ENCODE measurements at places on chromosomes 11 and 22.

DNA sequence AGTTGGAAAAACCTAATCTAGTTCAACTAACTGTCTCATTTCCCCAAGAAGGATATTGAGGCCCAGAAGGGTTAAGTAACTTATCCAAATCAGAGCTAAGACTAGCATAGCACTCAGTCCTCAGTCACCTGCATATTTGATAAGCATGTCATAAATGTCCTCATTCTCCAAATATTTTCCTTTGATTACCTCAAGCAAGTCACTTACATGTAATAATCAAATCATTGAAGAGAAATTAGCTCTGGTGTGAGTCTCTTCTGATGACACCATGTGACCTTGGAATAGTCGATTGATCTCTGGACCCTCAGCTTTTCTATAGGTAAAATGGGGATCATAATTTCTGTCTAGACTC, 48.8 kb upstream of the PICALM start:
- no peak for DNase-seq

DNA sequence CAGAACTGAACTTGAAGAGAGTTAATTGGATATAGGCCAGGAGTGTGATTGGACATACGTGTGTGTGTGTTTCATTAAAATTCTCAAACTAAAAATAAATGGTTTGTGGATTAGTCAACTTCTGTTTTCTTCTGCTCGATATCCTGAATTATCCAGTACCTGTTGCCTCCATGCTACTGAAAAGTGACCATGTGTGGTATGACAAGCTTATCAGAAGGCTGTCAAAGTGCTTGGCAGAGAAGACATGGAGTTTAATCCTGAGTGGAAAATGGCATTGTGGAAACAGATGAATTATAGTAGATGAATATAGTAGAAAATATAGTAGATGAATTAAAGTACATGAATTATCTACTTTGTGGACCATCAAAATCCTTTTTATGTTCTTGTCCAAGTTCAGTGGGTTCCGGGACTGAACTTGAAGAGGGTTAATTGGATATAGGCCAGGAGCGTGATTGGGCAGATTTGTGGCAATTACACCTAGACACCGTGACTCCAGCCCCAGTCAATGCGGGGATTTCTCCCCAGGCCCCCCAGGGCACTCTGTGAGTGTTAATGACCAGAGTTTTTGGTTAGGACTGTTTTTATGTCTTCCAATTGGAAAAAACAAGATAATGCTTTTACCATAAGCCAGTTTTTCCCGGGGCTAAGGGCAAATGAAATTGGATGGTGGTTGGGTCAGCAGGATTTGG, 30.1 kb downstream of the GRAMD1B start:
- no peak for DNase-seq

- no peak for DNase-seq
Observed at GRCh38 chr11:14079011-14079410, 116.5 kb downstream of the SPON1 start.

GRCh38 chr22:20639343-20639742, 131.9 kb downstream of the MED15 start:
- no peak for DNase-seq

GRCh38 chr11:93131709-93132108, 66.1 kb downstream of the SLC36A4 start:
- peak; percentile 55 for DNase-seq

GRCh38 chr11:66106786-66107599, 36.9 kb downstream of the PACS1 start:
- DNase-seq: no peak

DNA sequence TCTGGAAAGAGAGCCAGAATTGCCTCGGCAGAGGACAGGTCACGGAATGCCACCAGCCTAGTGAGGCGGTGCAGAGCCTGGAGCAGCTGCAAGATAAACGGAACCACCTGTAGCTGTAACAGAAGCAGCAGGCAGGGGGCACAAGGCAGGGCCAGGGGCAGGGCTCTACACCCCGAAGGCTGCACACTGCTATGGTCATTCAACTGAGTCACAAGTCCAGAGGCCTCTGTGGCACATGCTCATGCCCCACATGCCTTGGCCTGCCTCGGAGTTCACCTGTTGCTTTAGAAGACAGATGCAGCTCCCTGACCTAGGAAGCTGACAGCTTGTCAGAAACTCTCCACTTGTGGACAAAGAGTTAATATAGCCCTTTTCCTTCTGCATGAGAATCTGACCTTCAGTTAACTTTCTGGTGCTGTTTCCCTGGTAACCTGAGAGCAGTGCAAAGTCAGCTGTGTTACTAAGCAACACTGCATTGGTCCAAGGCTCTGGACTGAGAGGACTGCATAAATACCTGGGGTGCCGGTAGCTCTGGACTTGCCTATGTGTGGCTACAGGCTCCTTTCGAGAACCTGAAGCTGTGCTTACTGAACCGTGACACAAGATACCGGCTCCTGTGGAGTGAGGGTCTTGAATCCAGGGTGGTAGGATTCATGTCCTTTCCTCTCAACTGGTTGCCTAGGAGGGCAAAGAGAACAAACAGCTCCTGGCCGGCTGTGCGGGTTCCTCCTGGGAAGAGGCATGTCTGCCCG, 10.5 kb downstream of the COMMD9 start:
- DNase-seq: no peak

- no peak for DNase-seq
Observed at GRCh38 chr11:25859776-25860175, 472.2 kb upstream of the ANO3 start.

DNA sequence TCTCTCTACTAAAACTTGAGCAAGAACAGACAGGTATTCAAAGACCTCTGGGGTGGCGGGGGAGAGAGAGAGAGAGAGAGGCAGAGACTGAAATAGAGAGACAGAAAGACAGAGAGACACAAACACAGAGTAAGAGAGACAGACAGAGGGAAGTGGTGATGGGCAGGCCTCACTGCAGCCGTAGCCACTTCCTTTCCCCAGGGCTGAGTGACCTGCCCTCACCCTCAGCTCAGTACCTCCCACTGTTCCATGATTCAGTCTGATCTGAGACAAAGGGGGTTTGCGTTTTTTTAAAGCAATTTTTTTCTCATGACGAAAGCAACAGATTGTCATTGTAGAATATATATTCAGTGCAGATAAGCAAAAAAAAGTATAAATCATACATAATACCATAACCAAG, 607.9 kb upstream of the B3GAT1 start:
- no peak for DNase-seq

DNA sequence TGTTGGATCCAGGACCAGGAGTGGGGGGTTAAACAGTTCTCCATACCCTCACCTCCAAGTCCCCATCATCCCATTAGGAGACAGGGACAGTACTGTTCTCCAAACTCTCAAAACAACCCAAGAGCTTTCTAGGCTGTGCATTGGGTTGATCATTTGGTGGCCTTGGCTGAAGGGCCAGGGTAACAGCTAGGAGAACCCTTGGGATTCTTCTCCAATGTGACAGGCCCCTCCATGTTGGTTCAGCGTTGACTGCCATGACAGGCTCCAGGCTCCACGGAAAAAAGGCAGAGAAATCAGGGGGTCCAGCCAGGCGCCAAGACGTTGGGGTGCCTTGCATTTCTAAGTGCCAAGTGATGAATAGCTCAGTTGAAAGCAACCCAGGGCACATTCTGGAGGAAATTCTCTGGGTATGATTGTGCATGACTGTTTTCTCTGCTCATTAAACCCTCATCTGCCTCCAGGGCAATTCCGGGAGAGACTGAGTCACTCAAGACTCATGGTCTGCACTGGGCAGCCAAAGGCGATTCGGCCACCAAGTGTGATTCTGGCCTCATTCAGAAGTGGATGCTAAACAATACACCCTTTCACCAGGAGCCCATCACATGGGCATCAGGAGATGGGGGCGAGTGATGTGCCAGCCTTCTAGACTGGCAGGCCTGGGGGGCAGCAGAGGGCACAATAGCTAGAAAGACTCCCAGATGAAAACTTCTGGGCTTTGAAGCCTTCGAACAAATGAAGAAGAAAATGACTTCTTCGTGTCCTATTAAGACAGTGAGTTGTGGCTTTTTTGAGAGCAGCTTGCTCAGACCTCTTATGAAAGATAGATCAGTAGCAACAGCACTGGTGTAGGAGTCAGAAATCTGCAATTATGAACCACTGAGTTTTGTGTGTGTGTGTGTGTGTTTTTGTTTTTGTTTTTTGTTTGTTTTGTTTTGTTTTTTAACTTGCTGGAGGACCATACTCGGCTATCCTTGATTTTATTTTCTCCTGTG, 27.7 kb downstream of the CD44 start:
- DNase-seq: no peak

GRCh38 chr22:17269224-17269606, 50.0 kb upstream of the ADA2 start:
- DNase-seq: no peak

GRCh38 chr11:7060868-7061267, 27.9 kb upstream of the RBMXL2 start:
- DNase-seq: no peak

DNA sequence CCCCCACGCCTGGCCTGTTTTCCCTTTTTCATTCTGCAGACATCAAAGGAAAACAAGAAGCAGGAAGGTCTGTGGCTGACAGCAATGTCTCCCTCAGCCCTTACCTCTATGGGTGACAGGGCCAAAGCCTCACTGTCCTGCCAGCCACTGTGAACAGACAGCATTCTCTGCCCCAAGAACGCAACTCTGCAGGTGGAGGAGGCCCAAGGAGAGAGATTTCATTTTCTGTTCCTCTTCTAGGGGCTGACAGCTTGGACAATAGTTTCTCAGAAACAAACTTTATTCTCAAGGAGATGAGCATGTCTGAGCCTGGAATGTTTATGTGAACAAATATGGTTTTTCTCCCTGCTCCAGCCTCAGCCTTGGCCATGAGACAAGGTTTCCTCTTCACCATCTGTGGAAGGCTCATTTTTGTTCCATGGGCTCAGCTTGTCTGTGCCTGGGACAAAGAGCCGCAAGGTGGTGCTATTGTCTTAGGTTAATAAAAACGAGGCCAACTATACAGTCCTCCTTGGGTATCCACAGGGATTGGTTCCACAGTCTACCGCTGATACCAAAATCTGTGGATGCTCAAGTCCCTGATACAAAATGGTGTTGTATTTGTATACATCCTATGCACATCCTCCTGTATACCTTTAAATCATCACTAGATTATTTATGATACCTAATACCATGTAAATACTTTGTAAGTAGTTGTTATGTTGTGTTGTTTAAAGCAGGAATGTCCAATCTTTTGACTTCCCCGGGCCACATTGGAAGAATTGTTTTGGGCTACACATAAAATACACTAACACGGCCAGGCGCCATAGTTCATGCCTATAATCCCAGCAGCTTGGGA, 5.8 kb downstream of the PIWIL3 start:
- peak; percentile 85 for DNase-seq

GRCh38 chr11:60872124-60872960, 5.0 kb downstream of the ZP1 start:
- DNase-seq: no peak

- DNase-seq: no peak
Observed at GRCh38 chr11:46296528-46297448, 19.3 kb downstream of the CREB3L1 start.

DNA sequence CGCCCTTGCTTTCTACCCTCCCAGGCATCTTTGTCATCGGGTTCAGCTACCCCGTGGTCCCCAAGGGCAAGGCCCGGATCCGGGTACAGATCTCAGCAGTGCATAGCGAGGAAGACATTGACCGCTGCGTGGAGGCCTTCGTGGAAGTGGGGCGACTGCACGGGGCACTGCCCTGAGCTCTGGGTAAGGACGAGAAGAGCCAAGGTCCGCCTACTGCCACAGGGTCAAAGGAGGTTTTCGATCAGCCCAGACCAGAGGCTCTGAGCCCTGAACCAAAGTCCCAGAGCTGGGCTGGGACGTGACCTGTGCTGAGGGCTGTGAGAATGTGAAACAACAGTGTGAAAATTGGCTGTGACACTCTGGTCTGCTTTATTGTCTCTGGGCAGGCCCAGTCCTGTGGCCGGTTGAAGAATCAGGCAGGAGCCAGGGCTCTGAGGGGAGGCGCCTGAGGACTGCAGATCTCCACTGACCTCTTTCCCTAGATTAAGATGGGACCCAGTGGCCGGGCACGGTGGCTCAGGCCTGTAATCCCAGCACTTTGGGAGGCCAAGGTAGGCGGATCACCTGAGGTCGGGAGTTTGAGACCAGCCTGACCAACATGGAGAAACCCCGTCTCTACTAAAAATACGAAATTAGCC, 6.5 kb upstream of the GALR3 start:
- DNase-seq: no peak

- no peak for DNase-seq
Observed at GRCh38 chr11:114483929-114484328, 44.7 kb downstream of the REXO2 start.

DNA sequence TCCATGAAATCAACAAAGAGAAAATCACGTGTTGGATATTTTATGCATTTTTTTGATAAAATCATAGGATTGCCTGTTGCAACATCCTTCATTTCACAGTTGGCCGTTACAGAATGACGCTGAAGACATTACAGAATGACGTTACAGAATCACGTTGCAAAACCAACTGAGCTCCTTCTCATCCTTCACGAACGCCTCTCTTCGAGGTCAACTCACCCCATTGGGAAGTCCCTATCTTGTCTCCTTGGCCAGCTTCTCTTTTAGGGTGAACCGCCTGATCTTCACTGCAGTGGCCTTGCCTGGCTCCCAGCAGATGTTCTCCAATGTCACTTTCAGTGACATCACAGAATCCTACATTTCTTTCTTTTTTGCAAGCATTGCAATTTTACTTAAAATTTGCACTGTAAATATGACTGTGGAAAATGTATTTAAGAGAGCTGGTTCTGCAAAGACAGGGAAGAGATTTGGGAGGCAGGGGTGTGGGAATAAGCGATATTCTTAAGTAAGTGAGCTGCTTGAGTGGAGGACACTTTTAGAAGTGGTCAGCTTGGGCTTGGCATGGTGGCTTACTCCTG, 5.1 kb downstream of the KRTAP5-7 start:
- no peak for DNase-seq

DNA sequence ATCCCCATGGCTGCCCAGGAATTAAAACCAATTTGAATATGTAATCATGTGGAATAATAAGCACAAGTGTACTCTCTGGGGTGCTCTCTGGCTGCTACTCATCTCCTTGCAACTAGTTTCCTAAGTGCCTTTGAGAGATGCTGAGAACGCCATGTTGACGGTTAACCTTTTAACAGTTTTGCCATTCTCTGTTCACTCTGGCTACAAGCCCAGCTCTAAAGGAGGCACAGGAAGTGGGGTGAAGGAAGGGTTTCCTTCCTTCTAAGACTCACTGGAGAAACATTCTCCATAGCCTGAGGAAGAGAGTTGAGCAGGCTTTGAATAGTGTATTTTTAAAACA, 122.0 kb upstream of the ZC3H12C start:
- DNase-seq: peak; percentile 66

DNA sequence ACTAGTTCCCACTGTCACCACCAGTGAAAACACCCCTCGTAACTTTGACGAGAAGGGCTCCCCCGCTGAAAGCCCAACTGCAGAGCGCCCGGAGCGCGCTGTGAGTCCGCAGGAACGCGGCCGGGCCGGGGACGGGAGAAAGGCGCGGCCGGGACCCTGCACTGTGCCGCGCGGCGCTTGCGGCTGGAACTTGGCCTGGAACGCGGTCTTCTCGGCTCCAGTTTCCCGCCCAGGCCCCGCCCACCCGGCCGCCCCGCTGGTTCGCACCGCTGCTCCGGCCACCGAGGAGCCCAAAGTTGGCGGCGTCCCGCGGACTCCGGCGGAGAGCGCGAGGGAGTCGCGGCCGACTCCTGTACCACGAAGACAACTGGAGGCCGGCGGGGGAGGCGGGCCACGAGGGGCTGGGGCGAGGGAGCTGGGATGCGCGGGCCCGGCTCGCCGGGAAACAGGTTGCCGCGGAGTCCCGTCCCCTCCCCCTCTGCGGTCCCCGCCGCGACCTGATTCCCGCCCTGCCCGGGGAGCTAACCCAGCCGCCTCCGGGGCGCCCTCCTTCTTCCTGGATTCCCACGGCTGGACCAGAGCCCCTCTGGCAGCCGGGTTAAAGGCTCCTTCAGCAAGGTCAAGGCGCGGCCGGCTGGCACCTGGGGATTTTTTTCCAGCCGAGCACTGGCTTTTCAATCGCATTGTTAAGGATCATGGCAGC, 3.4 kb downstream of the TENM4 start:
- no peak for DNase-seq

Data from Karpas-422 (cell line).